ENCODE measurements at places on chromosomes 13 and 19.

- DNase-seq, result peak; percentile 0
These were observed 379.0 kb downstream of the EFNB2 start for GRCh38 chr13:106156468-106156867.

DNA sequence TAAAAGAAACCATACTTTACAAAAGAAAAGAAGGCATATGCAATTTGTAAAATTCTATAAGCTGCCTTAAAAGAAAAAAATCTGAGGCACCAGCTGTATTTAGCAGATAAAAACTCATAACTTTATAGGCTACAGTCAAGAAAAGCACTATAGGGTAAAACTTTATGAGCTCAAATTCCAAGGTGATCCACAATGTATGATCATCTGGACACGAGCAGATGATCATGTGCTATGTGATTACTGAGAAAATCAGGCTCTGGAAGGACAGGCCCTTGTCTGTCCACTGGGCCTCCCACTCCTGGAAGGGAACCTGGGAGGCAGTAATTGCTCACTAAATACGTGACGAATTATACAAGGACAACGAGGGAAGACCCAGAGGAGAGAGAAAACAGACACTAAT lies 7.3 kb downstream of the GRTP1 start:
- no peak for DNase-seq

GRCh38 chr19:15860522-15860921 lies 37.4 kb downstream of the CYP4F2 start:
- DNase-seq, result no peak

DNA sequence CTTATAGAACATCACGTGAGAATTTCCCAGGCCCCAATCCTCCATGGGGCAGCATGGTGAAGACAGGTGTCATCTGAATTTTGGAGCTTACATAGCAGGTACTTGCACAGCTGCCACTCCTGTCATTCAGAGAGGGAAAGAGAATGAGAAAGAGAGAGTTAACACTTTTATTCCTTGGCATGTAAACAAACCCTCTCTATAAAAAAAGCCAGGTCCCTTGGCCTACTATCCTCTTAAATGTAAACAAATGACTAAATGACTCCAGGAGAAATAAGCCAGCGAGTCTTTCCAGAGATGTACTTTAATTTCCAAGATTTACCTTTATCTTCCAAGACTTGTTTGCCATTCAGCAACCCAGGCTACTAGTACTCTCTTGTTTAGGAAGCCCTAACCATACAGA lies 195.3 kb upstream of the HTR2A start:
- no peak for DNase-seq

GRCh38 chr19:35710784-35711723 lies 6.7 kb downstream of the ZBTB32 start:
- DNase-seq, result no peak

DNA sequence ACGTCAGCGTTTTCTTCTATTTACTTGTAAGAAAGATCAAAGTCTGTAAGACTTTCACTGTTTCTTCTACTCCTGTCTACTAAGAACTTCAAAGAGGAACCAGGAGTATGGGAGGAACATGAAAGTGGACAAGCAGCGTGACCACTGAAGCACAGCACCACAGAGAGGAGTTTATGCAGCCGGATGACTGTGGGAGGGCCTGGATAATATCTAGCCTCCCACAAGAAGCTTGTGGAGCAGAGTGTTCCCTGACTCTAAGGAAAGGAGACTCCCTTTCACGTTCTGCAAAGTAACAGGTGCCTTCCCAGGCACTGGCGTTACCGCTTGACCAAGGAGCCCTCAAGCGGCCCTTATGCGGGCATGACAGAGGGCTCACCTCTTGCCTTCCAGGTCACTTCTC lies 83.6 kb upstream of the PDCD5 start:
- no peak for DNase-seq

DNA sequence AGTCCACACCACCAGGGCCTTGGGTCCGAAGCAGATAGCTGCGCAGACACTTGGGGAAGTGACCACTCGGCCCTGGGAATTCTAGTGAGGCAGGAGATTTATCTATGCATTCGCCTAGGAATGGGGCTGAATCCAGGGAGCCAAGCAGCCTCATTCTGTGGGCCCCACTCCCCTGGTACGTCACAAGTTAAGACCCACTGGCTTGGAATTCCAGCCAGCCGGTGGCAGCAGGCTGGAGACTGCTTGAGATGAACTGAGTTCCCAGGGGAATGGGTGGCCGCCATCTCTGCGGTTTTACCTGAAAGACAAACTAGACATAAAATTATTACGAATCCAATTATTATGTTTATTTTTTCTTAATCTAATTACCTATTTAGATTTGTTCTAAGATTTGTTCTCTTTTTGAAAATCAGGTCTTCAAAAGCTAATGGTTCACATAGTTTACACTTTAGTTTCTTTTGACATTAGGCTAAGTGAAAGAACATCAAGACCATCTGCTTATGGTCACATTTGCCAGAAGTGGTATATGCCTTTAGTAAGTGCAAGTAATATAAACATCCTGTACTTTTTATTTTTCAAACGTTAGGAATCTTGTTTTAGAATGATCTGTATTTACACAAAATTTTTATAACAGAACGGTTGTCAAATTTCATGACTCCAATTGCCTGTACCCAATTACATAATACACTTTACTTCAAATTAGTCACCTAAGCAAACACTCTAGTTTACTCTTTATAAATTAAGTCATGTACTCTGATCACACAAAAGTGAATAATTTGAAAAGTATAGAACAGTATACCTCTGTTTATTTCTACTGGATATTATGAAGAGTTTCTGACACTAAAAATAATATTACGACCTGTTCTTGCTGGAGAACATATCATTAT lies 74.4 kb downstream of the SLITRK6 start:
- DNase-seq, result no peak

- DNase-seq, result no peak
These were observed 1.3 kb downstream of the RFX1 start for GRCh38 chr19:14004619-14005348.

DNA sequence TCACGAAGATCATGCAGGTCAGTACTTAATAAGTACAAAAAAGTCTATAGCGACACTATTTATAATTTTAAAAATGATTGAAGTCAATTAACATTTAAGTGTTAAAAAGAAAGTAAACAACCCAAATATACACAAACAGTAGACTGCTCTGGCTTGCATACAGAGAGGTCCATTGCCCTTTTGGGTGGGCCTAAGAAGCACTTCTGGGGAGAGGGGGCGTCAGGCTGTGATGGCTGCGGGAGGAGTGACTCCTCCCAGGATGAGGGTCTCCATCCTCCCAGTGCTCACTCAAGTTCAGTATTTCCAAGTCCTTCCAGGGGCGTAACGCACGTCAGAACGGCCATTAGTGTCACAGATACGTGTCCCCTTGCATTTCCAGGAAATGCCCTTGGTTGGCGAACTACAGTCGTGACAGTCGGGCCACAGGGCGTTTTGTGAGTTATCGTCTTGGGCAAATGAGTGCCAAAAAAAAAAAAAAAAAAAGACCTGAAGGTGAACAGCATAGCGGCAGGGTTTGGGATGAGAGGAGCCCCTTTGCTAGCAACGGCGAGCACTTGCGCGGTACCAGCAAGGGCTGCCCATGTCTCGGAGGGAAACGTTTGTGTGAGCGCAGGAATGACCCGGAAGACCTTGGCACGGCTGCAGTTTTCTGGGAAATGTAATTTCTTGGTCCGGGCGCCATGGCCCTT lies at the start of gene SCGB2B2:
TSS of gene SCGB2B2 (minus strand) at position 463 of the 689 bp plus-strand sequence. CDS start 82,596 bp downstream, outside the sequence.
- DNase-seq, result peak; percentile 91

DNA sequence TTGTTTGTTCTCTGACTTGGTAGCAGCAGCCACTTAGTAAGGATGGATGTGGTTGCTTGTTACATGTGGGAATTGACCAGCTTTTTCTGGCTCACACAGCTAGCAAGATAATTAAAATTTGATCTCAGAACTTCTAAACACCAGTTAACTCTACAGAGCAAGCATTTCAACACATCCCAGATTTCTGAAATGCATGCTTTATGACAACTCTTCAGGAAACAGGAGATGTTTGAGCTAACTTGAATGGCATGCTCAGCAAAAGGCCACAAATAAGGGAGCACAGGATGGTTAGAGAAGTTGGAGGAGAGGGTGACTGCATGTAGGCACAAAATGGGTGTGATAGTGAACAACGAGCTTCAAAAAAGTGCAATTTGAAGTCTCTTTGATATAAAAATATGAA lies 167.1 kb upstream of the SPRY2 start:
- no peak for DNase-seq

GRCh38 chr13:100230769-100231149 lies 141.9 kb downstream of the PCCA start:
- DNase-seq, result no peak

DNA sequence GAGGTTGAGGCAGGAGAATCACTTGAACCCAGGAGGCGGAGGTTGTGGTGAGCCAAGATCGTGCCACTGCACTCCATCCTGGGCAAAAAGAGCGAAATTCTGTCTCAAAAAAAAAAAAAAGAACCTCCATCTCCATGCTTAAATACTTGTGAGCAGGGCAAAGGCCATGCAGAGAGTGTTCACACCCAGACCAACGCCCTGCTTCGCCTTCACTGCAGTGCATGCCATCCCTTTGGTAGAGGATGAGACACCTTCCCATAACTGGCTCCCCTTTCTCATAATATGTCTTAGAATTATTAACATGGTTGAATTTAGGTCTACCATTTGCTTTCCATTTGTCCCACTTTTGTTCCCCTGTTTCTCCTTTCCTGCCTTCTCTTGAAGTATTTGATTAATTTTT lies 15.4 kb downstream of the BBC3 start:
- DNase-seq, result no peak

- DNase-seq, result no peak
These were observed 7.8 kb downstream of the MARK4 start for GRCh38 chr19:45258862-45259261.

- peak; percentile 27 for DNase-seq
These were observed 49.0 kb upstream of the FRY start for GRCh38 chr13:31982540-31982939.

DNA sequence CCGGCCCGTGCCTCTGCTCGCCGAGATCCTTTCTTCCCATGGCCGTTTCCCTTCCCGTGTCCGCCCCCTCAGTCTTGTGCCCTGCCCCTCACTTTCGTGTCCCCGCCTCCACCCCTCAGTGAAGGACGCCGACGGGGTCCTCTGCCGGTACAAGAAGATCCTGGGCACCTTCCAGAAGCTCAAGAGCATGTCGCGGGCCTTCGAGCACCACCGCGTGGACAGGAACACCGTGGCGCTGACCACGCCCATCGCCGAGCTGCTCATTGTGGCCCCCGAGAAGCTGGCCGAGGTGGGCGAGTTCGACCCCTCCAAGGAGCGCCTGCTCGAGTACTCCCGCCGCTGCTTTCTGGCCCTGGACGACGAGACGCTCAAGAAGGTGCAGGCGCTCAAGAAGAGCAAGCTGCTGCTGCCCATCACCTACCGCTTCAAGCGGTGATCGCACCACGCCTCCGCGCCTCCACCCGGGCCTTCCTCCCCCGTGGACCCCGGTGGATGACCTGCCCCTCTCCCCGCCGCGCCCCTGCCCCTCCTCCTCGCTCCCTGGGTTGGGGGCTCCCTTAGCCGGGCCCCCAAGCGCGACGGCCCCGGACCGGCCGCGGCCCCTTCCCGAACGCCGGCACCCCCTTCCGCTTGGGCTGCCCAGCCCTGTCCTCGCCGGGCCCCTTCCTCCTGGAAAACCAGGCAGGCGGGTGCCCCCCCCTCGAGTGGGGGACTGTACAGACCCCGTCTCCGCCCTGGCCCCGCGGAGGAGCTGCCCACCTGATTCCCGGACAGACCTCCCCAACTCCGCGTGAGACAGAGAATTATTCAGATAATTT lies 2.3 kb upstream of the U2AF2 start:
- no peak for DNase-seq

DNA sequence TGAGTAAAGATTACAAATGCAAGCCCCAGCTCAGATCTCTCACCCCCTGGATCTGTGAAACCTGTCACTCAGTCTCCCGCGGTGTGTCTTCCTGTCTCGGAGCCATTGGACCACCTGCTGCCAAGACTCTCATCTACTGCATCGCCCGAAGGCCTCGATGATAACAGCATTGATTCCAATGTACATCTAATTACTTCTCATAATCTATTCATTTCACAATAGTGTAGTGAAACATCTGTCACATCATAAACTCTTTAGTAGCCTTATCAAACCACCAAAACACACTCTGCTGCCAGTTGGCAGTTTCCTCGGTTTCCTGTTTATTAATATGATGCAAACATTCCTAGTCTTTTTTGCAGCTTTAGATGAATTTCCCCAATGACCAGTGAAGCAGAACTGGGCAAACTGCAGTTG lies 220.3 kb downstream of the POU4F1 start:
- DNase-seq, result no peak

- DNase-seq, result peak; percentile 34
These were observed 6.7 kb downstream of the VAV1 start for GRCh38 chr19:6779206-6779605.

DNA sequence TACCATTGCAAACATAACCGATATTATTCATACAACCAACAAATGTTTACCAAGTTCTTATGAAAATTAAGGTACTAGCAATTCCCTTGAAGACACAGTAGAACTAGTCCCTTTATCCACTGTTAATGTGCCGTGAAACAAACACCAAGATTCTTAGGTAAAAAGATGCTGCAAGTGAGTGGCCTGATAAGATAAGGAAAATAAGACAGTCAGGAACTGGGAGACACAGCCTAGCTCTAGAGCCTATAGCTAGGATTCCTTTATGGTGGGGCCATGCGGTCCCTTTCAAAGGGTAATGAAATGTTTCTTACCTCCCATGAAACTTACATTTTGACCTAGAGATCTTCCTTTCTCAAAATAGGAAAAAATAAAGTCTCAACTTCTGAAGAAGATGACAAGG lies 658.4 kb upstream of the MIR17HG start:
- DNase-seq, result no peak

GRCh38 chr19:55116232-55116858 lies 1.1 kb downstream of the PPP1R12C start:
- peak; percentile 33 for DNase-seq

DNA sequence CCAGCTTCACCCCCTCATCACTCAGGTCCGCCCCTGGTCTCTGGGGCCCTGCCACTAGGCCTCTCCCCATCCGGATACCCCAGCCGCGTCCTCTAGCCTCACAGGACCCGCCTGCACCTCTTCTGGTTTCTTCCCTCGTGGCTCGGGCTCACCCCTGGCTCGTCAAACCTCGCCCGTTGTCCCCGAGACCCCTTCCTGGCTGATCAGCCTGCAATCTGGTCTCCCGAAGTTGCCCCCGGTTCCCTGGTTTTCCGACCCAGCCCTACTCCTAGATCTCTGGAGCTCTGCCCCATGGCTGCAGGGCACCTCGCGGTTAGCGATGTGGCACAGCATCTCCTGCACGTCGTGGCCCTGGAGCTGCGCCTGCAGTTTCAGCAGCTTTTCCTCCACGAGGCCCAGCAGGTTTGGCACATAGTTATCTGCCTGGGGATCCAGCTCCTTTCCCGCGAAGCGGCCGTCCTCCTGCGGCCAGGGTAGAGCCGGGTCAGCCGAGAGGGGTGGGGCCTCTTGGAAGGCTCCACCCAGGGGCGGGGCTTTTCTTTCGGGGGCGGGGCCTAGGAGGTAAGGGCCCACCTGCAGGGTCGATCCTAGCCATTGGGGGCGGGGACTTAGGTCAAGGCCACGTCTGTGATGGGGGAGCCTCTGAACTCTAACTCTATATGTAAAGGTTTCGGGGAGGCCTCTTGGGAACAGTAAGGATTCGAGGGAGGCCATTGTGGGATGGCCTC lies 2.4 kb upstream of the RGL3 start:
- DNase-seq, result no peak
